Pericardium fibroblast (primary cell): ENCODE measurements at places on chromosomes 2 and 18. TPM values are rescaled to one million over a fixed set of nuclear protein-coding genes. Genes with fewer than 3 reads are reported as not detected.

Gene LHCGR
- not detected in 2 replicates for total RNA-seq

Gene LOXHD1
- not detected in 2 replicates for total RNA-seq

Gene ABCG8
- total RNA-seq: not detected in 2 replicates

Gene DPP4
- 45.6 and 96.3 TPM in 2 replicates for total RNA-seq

Gene ALPG
- not detected in 2 replicates for total RNA-seq

Gene UGT1A10
- not detected in 2 replicates for total RNA-seq

Gene DLX2
- total RNA-seq: 0.85 TPM in 1 of 2 replicates, not detected in the other

Gene DNAJC27
- 1.5 and 2.1 TPM in 2 replicates for total RNA-seq

Gene NTSR2
- not detected in 2 replicates for total RNA-seq

Gene FRZB
- 0.60 and 0.82 TPM in 2 replicates for total RNA-seq
